ENCODE measurements at places on chromosomes 16 and 17.

DNA sequence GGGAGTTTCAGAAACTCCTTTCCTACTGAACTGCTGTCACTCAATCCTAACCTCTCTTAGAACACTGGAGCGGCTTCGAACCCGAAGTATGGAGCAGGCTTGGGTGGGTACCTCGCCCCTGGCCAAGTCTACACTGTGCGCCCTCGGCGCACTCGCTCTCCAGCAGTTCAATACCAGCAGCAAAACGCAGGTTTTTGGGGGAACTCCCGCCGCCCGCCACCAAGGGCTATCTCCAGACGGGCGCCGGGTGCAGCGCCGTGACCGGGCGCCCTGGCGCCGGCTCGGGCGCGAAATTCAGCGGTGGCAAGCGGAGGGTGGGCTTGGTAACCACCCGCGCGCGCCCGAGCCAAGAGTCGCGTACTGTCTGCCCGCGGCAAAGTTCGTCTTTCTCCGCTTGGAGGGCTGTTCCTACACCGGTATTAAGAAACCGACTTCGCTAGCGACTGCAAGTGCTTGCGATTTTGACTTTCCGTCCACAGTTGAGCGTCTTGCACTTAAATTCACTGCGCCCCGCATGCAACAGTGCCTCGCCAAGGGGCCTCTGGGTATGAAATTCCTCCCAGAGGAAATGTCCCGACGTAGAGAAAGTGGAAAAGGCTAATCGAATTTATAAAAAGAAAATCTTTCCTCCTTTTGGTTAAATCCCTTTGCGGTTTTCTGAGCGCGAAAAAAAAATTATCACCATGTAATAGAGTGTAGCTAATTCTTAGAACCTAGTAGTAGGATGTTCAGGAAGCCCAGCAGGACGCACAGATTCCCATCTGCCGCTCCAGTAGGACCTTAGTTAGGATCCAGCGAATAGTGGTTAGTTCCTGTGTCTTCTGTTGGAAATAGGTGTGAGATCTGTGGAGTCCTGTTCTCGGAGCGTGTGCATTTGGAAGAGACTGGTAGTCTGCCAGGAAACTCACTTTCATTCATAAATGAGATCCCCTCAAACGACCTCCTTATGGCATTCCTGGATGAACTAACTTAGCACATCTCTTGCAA lies 5.0 kb upstream of the SALL1 start:
- DNase-seq: peak; percentile 65

DNA sequence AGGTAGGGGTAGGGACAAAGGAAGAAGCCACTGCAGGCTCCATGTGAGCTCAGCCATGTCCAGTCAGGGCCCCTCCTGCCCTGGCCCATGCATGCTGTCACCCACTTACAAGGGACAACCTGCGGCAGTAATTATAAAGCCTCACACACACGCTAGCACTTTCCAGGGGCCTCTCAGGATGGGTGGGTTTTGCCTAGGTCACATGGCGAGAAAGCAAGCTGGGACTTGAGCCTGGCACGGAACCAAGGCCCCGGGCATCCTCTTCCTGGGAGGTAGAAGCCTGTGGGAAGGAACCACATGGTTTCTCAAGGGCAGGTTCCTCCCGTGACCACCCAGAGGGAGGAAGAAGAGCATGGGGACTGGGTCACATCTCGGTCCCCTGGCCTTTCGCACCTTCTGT lies 7.0 kb downstream of the ZNF319 start:
- no peak for DNase-seq

GRCh38 chr16:87681981-87682570 lies 79.8 kb downstream of the JPH3 start:
- DNase-seq: peak; percentile 15

- no peak for DNase-seq
Measured at GRCh38 chr16:72166151-72166550, 5.8 kb downstream of the PMFBP1 start.

DNA sequence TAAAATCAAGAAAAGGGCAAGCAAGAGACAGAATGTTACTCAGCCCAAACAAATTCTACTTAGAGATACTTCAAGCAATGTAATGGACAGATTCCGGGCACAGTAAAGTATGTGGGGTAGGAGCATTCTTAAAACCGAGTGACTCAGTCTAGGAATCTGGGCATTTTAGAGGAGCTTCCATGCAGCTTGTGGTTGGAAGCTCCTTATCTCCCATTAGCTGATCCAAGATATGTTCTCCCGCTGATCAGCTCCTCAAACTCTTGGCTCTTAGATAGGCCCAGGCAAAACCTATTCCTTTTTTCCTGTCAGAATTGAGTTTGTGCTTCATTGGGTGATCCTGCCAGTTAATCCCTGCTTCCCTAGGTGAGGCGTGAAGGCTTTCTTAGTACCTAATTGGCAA lies 303.3 kb downstream of the CEP112 start:
- DNase-seq: no peak

- no peak for DNase-seq
Measured at GRCh38 chr17:57104461-57105175, 19.6 kb downstream of the AKAP1 start.

DNA sequence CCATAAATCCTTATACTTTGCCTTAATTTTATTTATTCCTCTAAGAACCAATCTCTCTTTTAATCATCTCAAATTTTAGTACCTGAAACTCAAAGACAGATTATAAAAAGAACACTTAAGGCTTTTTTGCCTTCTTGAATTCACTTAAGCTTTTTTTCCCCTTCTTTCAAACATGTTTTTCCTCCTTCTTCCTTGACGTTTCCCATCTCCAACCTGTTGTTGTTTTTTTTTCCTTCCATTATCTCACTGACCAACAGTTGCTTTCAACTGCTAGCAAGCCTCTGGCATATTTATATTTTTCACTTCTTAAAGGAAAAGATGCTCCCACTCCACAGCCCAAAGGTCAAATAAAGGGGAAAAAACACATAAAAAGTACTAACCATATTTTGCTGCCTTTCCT lies 32.2 kb downstream of the SPOP start:
- DNase-seq: no peak

DNA sequence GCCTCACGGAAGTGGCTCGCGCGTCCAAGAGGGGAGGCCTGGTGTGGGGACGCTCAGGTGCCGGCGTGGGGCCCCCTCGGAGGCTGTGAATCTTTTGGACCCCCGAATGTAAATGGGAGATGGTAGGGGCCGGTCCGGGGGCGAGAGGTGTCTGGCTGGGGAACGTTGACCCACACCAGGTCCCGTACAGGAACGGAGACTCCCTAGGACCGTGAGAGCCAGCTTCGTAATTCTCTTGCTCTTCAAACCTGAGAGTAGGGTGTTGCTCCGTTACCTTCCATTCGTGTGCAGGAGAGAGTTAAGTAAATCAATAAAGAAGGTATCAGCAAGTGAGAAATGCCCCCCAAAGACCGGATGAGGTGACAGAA lies 481 bp downstream of the LYRM1 start:
- no peak for DNase-seq

DNA sequence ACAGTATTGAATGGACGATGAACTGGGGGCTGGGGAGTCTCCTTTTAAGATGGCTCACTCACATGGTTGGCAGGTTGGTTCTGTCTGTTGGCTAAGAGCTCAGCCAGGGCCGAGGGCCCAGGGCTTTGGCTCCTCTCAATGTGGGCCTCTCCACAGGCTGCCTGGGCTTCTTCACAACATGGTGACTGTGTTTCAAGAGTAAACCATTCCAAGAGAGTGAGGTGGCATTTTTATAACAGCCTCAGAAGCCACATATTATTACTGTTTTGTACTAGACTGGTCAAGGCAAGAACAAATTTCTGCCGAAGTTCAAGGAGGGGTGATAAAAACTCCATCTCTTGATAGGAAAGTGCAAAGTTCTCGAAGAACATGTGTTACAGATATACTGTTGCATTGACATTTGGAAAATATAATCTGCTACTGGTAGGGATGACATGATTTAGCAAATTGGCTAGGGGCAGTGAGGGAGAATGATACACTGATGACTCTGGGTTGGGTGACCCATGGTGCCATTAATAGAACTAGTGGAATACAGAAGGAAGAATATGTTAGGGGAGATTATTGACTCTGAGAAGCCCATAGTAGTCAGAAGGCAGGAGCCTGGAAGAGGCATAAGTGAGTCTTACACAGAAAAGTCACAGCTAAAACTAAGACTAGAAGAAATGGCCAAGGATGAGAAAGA lies 13.7 kb downstream of the KRABD2 start:
- DNase-seq: no peak

GRCh38 chr17:419073-419735 lies 66.6 kb upstream of the RPH3AL start:
- DNase-seq: no peak

DNA sequence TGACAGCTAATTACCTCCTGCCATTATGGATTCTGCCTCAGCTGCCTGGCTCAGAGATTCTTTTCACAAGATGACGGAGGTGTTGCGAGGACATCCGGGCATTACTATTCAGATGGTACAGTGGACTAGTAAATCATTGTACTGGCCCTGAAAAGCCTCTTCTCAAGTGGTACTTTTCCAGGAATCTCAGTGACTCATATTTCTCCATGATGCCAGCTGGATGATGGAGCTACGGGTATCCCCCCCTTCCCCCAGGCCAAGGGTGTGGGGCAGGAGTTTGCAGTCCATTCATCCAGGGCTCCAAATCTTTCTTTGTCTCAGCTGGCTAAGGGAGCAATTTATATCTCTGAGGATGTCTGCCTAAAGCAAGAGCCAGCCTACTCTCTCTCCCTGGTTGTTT lies 107.7 kb upstream of the GPR139 start:
- no peak for DNase-seq

- DNase-seq: peak; percentile 78
Measured at GRCh38 chr17:61412860-61413660, 13.4 kb downstream of the TBX2 start.

DNA sequence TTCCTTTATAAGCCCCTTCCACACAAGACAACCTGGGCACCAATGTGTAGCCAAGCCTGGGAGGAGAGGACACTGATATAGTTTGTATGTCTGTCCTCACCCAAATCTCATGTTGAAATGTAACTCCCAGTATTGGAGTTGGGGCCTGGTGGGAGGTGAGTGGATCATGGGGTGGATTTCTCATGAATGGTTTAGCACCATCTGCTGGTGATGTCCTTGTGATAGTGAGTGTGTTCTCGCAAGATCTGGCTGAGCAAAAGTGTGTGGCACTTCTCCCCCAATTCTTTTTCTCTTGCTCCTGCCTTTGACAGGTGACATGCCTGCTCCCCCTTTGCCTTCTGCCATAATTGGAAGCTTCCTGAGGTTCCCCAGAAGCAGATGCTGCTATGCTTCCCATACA lies 135.8 kb downstream of the USP31 start:
- DNase-seq: no peak

- no peak for DNase-seq
Measured at GRCh38 chr16:30490210-30490609, 17.7 kb downstream of the ITGAL start.

GRCh38 chr17:40791787-40792436 lies 7.8 kb downstream of the KRT28 start:
- peak; percentile 76 for DNase-seq

DNA sequence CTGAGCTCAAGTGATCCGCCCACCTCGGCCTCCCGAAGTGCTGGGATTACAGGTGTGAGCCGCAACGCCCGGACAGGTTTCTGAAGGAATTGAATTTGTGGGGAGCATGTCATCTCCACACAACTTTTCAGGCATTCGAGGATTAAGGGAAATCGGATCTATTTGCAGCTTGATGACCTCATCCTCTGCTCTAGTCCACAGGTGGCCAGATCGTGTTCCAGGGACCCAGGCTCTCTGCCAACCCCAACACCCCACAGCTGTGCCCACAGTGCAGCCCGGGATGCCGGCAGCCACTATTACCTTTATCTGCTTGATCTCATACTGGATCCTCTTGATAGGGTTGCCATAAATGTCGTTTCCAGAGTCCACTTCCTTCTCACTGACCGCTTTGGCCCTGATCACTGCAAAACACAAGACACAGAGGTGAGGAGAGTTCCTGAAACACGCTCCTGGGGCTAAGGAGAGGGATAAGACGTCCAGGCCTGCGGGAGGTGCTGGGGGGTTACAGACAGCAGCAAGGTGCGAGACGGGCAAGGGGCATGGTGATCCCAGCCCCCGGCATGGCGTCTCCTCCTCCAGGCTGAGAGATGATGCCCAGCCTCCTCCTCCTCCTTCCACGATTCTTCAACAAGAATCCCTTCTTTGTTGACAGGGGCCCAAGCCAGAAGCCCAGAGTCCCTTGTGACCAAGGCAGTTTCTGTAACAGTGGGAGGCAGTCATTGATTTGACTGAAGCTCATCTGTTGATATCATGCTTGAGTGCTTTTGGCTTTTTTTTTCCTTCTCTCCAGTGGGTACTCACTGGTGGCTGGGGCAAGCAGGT lies 29.3 kb downstream of the CEP295NL start:
- DNase-seq: peak; percentile 82

- peak; percentile 89 for DNase-seq
Measured at GRCh38 chr17:2025622-2026309, 632 bp upstream of the RTN4RL1 start.

DNA sequence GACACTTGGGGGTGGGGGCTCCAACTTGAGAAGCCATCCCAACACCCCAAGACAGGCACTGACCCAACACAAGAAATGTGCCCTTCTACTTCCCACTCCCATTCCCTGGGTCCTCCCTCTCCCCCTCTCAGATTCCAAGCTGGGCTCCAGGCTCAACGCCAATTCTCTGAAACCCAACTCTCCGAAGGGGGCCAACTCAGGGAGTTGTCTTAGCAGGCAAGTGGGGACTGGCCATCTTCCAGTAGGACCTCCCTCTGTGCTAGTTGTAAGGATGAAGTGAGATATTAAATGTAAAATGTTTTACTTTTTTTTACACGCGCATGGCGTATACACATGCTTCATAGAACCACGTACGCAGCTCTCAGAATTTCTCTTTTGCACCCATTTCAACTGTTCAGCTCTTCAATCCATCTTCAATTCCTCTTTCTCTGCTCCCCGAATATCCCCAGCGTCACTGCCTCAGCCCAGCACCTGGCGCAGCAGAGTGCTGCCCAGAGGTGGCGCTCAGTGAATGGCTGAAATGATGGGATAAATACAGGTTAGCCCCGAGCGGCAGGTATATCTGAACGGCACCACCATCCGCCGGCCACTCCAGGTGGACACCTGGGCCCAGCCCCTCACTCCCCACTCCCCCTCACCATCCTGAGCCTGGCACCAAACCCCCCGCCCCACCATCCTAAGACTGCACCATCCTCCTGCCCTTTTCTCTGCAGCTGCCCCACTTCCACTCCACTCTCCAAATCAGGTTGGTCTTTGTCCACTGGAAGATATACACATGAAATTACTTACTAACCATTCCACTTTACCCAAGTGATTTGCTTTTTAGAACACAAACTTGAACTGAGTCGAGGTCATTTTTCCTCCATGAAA lies 43.9 kb upstream of the TNRC6C start:
- DNase-seq: peak; percentile 92

- DNase-seq: peak; percentile 30
Measured at GRCh38 chr17:77645072-77646045, 313.1 kb upstream of the TNRC6C start.

- DNase-seq: no peak
Measured at GRCh38 chr16:20747030-20747816, 5.6 kb upstream of the THUMPD1 start.

- peak; percentile 85 for DNase-seq
Measured at GRCh38 chr17:304461-304860, 48.1 kb downstream of the RPH3AL start.

GRCh38 chr17:74271281-74271680 lies 2.8 kb upstream of the DNAI2 start:
- DNase-seq: peak; percentile 49

Measured in eye (tissue), 1 donor.